CD8-positive, alpha-beta memory T cell (primary cell): ENCODE measurements at places on chromosomes 12 and 14. TPM values are rescaled to one million over a fixed set of nuclear protein-coding genes. Genes with fewer than 3 reads are reported as not detected.

GRCh38 chr14:105148604-105149145 is 19.9 kb downstream of the JAG2 start:
- no peak for DNase-seq

DNA sequence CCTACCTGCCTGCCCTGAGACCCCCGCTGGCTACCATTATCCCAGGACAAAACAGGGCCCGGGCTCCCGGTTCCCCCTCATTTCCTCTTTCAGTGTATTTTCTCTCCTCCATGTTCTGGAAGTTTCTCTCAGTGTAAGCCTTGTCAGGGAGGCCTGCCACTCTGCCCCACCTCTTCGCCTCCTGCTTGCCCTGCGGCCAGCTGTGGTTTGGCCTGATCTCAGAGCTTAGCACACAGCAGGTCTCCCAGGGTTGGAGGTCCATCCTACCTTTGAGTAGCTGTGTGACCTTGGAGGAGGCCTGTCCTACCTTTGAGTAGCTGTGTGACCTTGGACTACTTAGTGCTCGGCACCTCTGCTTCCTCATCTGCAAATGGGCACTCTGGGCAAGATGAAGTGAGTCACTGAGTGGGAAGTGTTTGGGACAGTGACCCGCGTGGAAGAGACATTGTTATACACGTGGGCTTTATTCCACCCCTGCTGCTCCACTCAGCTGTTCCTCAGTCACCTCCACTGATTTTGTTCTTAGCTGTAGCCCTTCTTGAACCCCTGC is 212.7 kb downstream of the ZFP36L1 start:
- no peak for DNase-seq

GRCh38 chr12:65182012-65182739 is 12.8 kb downstream of the LEMD3 start:
- DNase-seq, result no peak

GRCh38 chr12:21828136-21828775 is 53.8 kb upstream of the KCNJ8 start:
- DNase-seq, result no peak

- no peak for DNase-seq
Measured at GRCh38 chr14:23695664-23695999, 59.5 kb downstream of the DHRS2 start.

GRCh38 chr14:100470523-100470897 is 116.7 kb downstream of the BEGAIN start:
- no peak for DNase-seq

DNA sequence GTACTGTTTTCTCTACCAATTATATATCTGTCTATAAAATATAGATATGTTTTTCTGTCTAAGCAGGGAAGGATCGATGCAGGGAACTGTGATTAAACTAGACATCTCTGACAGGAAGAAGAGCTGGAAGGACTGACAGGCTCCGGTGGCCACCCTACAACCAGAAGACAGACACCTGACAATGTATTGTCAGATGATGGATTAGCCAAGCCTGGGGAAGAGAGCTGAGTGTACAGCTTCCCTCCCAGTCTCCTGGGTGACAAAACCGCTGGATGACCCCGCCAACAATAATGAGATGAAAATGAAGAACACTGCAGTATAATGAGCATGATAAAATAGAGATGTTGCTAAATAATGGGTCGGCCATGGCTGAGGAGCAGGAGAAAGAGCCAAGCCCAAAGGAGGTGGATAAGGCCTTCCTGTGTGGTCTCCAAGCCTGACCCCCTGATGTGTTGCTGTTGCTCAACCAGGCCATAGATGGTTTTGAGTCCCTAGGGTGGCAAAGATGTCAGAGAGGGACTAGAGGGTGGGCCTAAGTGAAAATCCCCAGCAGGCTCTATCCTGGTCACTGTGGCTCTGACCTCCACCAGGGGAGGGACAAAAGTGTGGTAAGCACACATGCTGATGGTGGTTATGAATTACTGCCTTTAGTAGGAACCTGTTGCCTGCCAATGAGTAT is 28.2 kb downstream of the DHRS2 start:
- no peak for DNase-seq

- DNase-seq, result no peak
Measured at GRCh38 chr12:118237052-118237665, 101.2 kb downstream of the PEBP1 start.

DNA sequence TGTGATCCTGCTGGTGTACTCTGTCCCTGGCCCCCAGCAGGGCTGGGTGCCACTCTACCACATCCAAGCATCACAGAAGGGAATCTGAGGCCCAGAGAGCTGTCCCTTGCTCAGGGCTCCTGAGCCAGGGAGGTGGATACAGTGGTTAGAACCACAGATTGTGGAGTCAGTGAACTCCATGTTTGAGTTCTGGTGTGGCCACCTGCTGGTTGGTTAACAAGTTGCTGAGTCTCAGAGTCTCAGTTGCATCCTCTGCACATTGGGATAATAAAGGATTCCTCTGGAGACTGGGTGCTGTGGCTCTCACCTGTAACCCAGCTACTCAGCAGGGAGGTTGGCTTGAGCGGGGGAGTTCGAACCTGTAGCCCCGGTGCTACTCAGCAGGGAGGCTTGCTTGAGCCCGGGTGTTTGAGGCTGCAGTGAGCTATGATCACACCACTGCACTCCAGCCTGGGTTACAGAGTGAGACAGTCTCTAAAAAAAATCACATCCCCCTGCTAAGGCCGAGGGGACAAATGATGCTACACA is 39.4 kb downstream of the MVK start:
- DNase-seq, result no peak

- no peak for DNase-seq
Measured at GRCh38 chr14:104370256-104370870, 209.2 kb upstream of the C14orf180 start.

DNA sequence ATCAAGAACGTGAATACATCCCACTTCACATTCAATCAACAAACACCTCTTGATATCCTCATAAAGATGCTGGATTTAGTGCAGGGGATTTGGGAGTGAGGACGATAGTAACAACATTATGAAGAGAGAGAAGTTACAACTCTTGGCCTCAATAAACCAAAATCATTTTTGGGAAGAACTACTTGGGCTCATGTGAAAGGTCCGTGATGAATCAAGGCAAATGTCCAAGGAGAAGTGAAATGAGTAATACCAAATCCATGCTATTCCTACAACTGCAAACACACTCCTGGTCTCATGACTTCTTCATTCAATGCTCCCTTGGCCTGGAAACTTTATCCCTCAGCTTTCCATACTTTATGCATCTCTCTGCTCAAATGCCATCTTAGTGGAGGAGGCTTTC is 162.0 kb upstream of the LMNTD1 start:
- DNase-seq, result no peak

DNA sequence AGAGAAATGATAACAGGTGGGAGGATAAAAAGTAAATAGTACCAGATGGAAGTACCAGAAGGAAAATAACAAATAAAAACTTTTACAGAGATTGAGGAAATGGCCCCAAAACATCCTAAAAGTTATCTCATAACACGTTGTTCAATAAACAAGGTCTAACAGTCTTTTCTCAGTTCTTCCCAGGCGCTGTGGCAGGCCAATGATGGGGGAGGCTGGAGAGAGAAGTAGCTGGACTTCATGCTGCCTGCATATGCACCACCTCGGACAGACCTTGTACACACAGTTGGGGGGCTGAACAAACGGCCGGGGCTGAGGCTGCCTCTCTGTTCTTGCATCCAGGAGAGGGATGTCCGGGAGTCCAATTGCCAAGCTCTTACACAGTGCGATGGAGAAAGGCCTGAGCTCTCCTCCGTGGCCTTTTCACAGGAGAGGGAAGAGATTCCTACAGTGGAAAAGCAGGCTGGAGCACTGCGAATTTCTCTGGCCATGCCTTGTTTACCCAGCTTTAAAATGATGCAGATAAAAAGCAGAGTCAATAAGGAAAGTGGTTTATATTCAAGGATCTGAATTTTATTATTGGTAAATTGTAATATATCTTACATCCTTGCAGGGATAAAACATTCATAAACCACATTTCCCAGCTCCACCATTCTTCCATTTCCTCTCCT is 109.8 kb downstream of the PHLDA1 start:
- DNase-seq, result no peak

- DNase-seq, result no peak
Measured at GRCh38 chr12:90124289-90124688, 415.7 kb upstream of the ATP2B1 start.

DNA sequence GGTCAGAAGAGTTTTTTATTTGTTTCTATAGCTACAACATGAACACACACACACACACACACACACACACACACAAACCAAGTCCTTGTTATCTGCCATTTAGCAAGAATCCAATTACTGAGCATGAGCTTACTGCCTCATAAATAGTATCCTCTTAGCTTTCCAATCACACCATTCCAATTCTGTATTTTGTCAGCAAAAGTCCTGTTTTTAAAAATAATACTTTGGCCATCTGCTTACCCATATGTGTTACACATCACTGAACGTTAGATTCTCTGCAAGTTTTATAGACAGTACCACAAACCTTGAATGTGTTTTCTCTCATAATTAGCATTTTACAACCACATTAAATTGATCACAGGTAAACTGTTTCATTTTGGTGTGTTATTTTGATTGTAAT is 1905.4 kb upstream of the FLRT2 start:
- no peak for DNase-seq

DNA sequence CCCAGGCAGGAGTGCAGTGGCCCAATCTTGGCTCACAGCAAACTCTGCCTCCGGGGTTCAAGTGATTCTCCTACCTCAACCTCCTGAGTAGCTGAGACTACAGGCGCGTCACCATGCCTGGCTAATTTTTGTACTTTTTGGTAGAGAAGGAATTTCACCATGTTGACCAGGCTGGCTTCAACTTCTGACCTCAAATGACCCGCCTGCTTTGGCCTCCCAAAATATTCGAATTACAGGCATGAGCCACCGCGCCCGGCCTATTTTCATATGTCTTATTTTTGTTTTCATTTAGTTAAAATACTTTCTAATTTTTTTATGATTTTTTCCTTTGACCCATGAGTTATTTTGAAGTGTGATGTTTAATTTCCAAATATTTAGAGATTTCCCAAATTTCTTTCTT is 143.6 kb upstream of the VRK1 start:
- DNase-seq, result no peak

DNA sequence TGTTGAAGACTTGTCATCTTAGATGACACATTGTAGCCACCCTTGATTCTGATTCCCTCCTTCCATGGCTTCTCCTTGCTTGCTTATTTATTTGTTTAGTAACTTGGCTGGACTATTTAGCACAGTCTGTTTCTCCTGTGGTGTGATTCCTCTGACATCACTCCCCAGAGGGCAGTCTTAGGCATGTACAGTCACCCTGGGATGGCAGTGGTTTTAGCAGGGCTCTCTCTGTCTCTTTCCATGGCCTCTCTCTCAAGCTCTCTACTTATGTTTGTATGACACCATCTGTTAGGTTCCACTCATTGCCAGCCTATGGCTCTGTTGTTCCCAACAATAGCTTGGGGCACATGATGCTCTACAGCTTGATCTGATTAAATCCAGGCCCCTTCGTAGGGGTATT is 158.3 kb downstream of the ADGRD1 start:
- DNase-seq, result no peak

- DNase-seq, result no peak
Measured at GRCh38 chr12:105935981-105936380, 202.8 kb downstream of the NUAK1 start.

DNA sequence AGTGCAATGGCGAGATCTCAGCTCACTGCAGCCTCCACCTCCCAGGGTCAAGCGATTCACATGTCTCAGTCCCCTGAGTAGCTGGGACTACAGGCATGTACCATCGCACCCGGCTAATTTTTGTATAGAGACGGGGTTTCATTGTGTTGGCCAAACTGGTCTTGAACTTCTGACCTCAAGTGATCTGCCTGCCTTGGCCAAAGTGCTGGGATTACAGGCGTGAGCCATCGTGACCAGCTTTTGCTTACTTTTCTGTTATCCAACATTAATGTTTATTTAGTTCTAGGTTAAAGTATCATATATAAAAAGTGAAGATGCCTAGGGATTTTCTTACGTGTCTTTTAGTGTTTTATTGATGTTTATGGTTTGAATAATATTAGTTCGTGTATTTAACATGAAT is 28.9 kb upstream of the CCT2 start:
- no peak for DNase-seq

DNA sequence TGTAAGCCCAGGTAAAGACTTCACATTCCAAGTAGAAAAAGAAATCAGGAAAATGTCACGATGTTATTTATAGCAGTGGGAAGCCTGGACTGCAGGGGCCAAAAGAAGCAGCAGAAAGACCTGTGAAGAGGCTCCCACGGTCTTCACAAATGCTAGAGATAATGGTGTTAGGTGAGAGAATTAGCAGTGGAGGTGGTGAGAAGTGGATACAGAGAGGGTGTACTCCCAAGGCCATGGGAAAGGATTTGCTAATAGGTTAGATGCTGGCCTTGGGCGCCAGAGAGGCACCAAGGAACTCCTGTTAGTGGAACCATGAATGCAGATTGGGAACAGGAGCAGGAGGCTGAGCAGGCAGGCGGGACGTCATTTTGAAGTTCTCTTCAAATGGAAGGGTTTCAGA is 386.1 kb downstream of the C12orf75 start:
- DNase-seq, result no peak

- no peak for DNase-seq
Measured at GRCh38 chr12:119936705-119937311, 52.2 kb upstream of the BICDL1 start.

DNA sequence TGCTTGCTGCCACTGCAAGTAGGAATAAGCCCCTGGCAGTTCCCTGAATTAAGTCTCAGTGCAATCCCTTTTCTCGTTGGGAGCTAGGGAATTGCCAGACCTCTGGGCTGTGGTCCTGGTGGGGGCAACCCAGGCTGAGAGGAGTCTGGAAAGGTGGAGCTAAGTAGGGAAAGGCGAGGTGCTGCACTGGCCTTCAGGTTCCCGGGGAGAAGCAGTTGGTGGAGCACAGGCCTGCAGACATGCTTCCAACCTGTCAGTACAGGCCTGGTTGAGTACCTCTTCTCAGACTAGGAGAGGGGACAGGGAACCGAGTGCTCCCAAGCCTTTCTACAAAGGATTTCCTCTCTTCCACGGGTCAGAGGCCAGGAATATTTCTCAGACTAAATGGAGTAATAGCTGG is 1.5 kb downstream of the NRIP2 start:
- DNase-seq, result no peak

DNA sequence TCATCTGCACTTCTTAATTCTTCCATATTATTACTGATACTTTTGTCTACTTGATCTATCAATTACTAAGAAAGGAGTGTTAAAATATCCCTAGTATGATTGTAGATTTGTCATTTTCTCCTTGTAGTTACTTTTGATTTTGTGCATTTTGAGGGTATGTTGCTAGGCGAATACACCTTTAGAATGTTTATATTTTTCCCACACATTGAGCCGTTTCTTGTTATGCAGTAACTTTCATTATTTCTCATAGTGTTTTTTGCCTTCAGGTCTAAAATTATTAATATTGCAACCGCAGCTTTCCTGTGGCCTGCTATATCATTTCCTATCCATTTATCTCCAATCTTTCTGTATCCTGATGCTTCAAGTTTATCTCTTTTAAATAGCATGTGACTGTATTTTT is 44.6 kb upstream of the C12orf42 start:
- DNase-seq, result no peak

MORN3 gene
- polyA plus RNA-seq, result 6.5 TPM

KRT75 gene
- polyA plus RNA-seq, result not detected

NGB gene
- not detected for polyA plus RNA-seq

CLMN gene
- polyA plus RNA-seq, result 0.15 TPM

ANO4 gene
- polyA plus RNA-seq, result not detected

MSRB3 gene
- not detected for polyA plus RNA-seq

C12orf54 gene
- not detected for polyA plus RNA-seq

METAP2 gene
- polyA plus RNA-seq, result 36.1 TPM

PLEKHG7 gene
- not detected for polyA plus RNA-seq
